ENCODE measurements at places on chromosomes 5 and 9.
A peak's percentile ranks its signal among the peaks of the same experiment; 100 is the strongest.

DNA sequence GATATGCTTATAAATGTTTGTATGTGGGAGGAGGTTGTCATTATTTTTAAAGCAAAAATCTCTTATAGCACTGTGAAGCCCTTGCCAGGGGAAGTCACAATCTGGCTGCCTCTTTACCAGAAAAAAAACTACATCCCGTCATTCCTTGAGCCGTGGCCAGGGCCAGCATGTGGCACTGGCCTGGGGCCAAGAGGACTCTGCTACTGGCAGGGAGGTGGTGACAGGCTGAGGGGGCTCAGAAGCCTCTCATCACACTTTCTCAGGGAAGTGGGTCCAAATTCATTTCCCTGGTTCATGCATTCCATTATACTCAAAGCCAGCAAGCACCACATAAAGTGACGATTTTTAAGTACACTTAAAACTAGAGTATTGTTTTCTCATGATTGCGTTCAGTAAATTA is 457.3 kb downstream of the ZNF608 start:
- no peak for DNase-seq

DNA sequence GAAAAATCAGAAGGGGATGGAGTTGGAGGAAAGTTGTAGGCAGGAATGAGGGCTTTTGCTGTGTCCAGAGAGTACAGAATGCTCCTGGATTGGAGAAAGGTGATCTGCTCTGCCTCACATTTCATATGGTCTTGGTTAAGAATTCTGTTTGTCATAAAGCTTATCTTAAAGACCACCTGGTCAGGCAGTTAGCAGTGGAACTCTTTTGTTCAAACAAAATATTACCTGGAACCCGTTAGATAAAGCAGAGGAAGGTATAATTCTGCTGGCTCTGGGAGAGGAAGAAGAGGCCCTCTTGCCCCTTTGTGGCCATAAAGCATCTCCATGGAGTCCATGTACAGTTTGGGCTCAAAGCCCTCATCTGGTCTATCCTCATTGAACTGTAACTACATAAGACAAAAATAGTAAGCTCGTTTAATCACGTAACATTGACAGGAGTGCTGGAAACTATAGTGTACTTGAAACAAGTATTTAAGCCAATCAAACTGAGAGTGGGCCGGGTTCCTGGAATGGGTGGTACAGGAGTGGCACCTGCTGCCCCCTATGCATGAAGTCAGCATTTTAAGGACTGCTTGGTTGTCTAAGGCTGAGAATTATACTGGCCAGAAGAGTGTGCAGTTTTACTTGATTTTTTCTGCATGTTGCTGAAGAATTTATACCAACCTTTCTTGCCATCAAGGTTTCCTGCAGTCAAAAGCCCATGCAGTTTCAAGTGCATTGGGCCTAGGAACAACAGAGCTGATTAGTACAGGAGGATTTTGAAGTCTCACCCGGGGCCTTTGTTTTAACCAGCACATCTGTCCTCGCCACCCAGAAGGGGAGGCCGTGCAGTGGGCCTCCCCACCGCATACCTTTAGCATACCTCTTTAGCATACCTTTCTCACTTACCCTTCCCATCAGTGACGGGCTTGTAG is 39.9 kb downstream of the STXBP1 start:
- no peak for DNase-seq

- DNase-seq, result no peak
These were observed 57.2 kb downstream of the KCNN2 start for GRCh38 chr5:114419067-114419388.

- DNase-seq, result no peak
These were observed 81.0 kb downstream of the LHFPL2 start for GRCh38 chr5:78567617-78568016.

- DNase-seq, result no peak
These were observed 18.8 kb downstream of the RAPGEF1 start for GRCh38 chr9:131721076-131721475.

- DNase-seq, result no peak
These were observed 20.1 kb upstream of the SLC36A1 start for GRCh38 chr5:151427258-151427657.

GRCh38 chr5:115415143-115415491 is 118.7 kb upstream of the CCDC112 start:
- peak; percentile 67 for DNase-seq

GRCh38 chr9:93008457-93008856 is 50.0 kb upstream of the SUSD3 start:
- DNase-seq, result no peak

DNA sequence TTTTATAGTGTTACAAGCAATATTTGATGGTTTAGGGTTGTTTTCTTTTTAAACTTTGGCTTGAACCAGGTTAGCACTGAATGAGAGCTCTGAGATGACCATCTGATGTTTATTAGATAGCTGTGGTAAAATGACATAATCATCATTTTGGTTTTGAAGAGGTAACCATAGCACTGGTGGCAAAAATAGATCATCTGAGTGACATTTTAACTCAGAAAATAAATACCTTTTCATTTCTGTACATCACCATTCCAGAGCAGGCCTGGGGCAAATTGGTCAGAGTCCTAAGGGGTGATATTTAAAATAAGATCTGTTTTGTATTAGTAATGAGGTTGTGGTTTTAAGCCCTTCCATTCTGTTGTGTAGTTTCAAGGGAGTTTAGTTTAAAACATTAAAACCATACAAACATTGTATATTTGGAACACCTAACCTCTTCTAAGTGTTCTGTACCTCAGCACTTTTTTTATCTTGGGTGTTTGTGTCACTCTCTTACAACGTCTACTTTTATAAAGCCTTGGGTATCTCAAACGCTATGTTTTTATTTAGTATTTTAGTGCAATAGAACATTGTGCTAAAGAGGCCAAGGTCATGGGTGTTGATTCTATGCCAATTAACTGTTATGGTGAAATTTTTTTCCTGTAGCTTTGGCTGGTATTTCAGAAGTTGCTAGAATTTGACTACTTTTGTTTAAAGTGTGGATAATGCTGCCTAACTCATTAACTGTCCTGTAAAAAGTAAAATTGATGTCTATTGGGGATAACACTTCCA is 166.1 kb downstream of the CD180 start:
- peak; percentile 62 for DNase-seq

DNA sequence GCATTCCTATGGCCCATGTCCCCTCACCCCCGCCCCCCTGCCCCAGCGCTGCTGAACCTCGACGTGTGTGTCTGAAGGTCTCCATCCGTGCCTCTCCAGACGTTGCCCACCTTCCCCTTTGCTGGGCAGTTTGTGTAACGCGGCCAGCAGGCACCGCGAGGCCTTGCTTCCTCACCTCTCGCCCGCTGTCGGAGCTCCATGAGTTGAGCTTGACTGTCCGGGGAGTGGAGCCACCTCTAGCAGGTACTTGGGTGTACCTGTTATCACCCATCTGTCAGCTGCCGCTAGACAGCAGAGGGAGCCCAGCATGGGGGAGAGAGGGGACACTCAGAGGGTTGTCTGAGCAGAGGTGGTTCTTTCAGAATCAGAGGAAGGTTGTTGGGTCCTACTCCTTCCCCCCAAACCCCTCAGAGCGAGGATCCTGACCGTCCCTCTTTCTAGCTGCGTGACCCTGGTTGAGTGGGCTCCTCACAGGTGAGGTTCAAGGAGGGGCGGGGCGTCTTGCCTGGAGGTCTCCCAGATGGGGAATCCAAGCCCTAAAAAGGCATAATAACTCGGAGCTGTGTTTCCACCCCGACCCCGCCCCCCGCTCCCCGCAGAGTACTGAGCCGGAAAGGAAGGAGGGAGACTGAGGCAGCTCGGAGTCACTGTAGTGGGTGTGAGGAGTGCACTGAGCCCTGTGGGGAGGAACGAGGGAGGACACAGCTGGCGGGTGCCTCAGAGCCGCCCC is 184.7 kb downstream of the C9orf50 start:
- no peak for DNase-seq

DNA sequence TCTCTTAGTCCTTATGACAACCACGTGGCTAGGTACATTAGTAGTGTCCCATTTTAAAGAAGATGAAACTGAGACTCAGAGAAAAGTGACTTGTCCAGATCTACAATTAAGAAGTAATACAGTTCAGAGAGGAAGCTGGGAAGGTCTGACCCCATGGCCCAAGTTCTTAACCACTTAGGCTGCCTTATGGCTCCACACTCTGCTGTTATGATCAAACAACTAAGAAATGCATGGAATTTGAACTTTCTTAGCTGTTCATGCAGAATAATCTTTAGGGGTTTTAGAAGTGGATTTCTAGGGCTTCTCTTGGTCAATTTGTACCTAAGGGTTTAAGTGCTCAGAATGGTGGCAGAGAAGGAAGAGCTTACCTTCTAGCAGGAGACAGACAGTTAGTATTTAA is 128.0 kb upstream of the MSX2 start:
- DNase-seq, result no peak

DNA sequence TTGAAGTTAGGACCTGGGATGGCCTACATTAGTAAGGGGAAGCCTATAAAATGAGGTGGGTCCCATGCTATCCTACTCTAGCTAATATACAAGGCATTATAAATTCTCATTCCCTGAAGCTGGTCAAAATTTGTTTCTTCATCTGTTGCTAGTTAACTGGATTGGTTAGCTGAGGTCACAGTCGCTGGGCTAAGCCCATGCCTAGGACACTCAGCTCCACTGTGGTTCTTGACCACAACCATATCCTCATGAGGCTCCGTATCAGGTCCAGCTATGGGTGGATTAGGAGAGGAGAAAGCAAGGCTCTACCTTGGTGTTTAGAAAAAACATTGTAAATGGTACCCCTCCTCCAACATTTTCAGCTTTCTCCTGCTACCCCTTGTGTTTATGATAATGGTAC is 52.8 kb upstream of the RAI14 start:
- no peak for DNase-seq

- DNase-seq, result no peak
These were observed 265.0 kb upstream of the IRX4 start for GRCh38 chr5:2147504-2148311.

DNA sequence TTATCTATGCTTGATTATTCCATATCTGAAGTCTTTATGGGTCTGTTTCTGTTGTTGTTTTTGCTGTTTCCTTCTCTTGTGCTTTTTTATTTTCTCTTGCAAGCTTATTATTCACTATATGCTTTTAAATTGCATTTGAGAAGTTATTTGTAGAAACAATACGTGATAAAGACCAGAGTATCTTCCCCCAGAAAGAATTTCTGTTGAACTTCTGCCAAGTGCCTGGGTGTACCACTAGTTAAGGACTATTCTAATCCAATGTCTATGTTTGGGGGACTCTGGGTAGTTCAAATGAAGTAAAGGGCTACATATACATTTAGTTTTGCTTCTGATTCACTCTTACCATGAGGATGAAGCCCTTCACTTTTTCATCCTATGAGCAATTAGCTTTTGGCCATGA is 54.3 kb downstream of the SLF1 start:
- peak; percentile 7 for DNase-seq

DNA sequence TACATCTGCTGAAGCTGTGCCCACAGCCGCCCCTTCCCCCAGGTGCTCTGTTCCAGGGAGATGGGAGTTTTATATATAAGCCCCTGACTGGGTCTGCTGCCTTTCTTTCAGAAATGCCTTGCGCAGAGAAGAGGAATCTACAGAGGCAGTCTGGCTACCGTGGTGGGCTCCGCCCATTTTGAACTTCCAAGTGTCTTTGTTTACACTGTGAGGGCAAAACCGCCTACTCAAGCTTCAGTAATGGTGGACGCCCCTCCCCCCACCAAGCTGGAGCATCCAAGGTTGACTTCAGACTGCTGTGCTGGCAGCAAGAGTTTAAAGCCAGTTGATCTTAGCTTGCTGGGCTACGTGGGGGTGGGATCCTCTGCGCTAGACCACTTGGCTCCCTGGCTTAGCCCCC is 41.3 kb downstream of the RANBP17 start:
- no peak for DNase-seq

DNA sequence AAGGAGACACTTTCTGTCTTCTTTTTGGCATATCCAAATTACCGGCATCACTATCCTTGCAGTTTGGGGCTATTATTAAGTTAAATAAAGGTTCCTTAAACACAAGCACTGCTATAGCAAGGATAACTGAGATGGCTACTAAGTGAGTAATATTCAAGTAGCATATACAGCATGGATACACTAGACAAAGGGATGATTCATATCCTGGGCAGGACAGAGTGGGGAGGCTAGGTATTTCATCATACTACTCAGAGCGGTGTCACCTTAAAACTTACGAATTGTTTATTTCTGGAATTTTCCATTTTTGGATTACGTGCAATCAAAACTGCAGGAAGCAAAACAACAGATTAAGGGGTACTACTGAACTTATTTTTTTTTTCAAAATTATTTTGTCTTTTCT is 54.1 kb downstream of the FER start:
- peak; percentile 93 for DNase-seq

GRCh38 chr9:18299449-18299848 is 174.5 kb upstream of the ADAMTSL1 start:
- peak; percentile 14 for DNase-seq

All from fibroblast of skin of right quadriceps (primary cell).